Renal cortex interstitium (tissue), 15 donors: ENCODE measurements at places on chromosomes 6 and 20. TPM values are rescaled to one million over a fixed set of nuclear protein-coding genes. Genes with fewer than 3 reads are reported as not detected.

GRCh38 chr6:64838726-64839125, 868.3 kb downstream of the EYS start:
- DNase-seq: no peak

The RNF182 gene
- 3.0 TPM for polyA plus RNA-seq

DNA sequence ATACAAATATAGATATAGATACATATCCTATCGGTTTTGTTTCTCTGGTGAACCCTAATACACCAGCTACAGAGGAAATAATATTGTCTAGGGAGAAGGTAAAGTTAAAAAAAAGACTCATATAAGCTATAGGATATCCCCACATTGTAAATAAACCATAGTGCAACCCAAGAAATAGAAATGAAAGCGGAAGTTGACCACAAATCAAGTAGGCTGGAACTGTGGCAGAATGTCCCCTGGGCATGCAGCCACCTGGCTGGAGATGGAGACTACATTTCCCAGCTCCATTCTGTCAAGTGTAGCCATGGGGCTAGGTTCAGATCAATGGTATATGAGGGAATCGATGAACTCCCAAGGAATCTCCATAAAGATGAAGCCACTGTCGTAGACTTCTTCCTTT, 70.1 kb upstream of the RPS6KA2 start:
- no peak for DNase-seq

GRCh38 chr6:20058121-20058905, 154.0 kb downstream of the MBOAT1 start:
- DNase-seq: no peak

DNA sequence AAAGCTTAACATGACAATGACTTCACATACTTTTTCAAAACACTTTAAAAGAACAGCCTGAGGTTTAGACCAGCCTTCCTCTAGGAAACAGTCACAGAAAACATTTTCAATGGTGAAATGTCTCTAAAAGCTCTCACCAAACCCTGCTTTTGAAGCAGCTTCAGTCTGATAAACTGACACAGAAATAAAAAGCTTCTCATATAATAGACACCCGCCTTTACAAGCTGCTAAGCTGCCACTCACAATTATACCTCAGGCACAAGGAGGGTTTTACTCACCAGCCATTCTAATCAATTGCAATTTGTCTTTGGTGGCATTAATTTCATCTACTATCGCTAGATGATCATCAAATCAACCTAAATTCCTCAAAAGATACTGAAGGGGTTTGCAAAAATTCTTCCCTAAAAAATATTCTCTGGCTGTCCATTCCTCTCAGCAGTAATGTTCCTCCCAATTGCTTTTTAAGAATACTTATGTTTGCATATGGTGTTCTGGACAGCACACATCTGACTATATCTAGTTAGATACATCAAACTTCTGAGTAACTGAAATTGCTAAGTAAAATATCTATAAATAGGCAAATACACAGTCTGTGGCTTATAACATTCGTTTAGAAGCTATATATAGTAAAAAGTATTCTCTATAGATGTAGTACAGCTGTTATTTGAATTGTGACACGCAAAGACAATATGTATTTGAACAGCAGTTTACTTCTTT, 29.4 kb downstream of the KIF13A start:
- no peak for DNase-seq

DNA sequence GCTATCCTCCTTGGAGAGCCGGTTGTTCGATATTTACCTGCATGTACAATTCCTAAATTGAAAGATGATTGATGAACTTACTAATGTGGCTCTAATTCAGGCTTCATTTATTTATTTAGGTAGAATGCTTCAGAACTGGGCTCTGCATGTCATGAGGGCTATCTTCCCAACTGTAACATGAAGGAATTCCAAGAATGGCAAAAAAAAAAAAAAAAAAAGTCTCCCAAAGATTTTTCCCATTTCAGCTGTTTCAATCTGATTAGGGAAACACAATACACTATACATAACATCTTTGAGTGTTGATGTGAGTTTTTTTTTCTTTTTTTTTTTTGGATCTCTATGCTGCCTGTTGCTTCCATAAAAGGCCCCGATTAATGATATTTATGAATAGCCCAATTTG, 120.1 kb upstream of the SHLD1 start:
- no peak for DNase-seq

GRCh38 chr20:5592165-5592564, 158.0 kb upstream of the SHLD1 start:
- DNase-seq: no peak
